ENCODE measurements at places on chromosomes 1 and 21.
A peak's percentile ranks its signal among the peaks of the same experiment; 100 is the strongest.

- DNase-seq: no peak
Observed at GRCh38 chr1:44326024-44326701, 28.9 kb downstream of the ERI3 start.

DNA sequence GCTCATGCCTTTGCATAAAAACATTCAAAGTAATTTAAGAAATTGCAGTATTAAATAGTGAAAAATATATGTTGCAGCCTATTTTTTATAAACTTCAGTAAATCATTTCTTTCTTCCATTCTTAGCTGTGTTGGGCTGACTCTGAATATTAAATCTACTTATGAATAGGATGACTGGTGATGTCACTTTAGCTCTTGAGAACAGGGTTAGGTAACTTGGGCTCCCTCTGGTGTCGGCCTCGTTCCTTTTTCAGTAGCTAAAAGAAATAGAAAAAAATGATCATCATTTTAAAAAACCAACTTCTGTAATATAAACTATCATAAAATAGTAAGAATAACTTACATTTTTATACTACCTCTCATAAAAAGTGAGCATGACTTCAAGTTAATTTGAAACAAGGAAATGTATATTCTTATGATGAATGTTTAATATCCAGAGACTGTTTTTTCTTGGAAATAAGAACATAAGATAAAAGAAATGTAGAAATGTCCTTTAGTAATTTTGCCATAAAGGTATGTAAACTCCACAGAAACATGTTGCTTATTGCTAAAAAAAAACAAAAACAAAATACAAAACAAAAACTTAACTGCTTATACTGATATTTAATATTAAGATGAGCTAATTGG is 26.8 kb upstream of the NCAM2 start:
- no peak for DNase-seq

DNA sequence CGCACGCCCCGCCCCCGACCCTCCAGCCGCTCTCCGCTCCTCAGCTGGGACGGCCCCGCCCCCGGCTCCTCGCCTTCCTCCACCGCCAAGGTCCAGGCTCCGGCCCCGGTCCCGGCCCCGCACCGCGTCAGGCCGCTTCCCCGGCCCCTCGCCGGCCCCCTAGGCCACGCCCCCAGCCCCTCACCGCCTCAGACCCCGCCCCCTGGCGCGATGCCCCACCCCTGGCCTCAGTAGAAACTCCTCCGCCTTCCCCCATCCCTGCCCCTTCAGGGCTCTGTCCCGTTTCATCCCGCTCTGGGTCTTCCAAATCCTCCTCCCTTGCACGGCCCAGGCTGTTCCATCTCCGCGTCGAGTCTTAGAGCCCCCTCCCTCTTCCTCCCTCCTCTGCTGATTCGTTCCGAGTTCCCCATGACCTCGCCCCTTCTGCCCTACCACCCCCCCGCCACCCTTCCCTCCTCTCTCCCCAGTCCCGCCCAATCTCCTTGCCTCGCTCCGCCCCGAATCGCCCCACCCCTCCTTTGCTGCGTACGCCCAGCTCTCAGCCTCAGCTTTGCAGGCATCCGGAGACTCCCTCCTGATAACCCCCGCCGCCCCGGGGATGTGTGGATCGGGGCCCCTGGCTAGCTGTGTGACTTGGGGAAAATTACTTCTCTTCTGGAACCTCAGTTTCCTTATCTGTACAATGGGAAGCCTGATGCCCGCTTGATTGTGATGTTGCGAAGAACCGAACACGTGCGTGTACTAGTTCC is 448 bp upstream of the ASAP3 start:
- peak; percentile 80 for DNase-seq

GRCh38 chr21:32604464-32604863 is 7.7 kb downstream of the CFAP298 start:
- DNase-seq: no peak

DNA sequence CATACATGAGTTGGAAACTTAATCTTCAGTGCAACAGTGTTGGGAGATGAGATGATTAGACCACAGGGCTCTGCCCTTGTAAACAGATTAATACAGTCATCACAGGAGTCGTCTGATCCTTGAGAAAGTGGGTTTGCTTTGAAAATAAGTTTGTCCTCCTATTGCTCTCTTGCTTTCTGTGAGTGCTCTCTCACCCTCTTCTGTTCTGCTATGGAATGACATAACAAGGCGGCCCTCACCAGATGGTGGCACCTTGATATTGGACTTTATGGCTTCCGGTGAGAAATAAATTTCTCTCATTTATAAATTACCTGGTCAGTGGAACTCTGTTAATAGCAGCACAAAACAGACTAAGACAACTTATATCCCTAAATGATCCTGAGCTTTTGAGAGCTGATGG is 353.6 kb downstream of the BRINP3 start:
- no peak for DNase-seq

DNA sequence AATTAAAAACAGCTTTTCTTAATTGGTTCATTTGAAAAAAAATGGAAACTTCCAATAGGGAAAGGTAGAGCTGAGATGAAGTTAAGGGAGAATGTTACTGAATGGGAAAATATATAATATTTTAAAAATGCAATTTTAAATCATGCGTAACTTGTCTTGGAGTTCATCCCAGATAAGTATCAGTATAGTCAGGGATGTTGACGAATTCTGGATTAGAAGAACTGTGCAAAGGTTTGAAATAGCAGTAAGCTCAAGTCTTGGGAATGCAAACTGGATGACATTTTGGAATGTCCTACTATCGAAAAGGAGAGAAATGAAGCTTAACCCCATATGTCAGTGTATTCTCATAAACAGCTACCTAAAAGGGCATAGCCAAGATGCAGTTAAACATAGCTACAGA is 4.0 kb upstream of the ST6GALNAC3 start:
- no peak for DNase-seq

DNA sequence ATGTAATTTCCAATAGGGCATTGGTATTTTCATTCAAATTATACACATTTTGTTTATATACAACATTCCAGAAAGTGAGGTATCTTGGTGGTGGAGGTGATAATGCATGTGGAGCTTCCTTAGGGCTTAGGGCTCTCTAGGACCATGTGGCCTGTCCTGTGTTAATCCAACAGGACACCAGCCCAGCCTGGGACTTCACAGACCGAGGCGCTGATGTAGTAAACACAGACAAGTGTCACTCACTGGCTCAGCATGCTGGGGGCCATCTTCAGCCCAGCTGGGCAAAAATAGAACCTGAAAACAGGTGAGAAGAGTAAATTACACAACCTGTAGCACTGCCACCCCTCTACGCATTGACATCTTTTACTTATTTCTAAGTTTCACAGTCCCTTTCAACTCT is 66.7 kb downstream of the MAB21L3 start:
- DNase-seq: no peak

DNA sequence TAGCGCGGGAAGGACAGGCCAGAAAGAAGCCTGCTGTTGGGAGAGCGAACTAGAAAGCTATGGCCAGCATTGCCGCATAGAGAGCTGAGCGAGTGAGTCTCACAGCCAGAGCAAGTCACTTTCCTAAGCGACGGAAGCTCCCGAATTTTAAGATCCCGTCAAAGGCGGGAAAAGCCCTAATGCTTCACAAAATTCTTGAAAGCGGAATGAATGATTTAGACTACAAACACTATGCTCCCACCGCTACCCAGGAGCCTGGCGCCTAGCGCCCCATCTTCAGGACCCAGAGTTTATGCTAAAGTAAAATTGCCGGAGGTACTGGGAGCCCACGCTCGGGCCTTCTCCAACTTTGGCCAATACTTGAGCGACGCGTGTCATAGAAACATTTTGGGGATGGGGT is 409.9 kb upstream of the ESRRG start:
- DNase-seq: no peak
